ENCODE measurements at places on chromosomes 5 and 9.

DNA sequence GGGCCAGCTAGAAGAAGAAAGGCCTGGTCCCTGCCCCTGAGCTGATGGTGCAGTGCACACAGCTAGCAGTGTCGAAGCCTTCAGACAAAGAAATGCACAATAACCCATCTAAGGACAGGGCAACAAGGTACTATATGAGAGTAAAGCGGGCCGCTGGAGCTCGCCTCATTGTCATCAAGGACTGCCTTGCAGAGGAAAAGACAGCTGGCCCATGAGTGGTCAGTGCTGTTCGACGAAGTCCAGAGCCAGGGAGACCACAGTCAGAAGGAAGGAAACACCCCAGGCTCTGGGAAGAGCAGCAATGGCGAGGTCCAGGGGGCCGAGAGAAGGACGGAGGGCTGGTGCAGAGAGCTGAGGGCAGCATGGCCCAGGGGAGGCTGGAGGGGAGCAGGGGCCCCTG is 17.3 kb downstream of the ATPSCKMT start:
- no peak for DNase-seq

DNA sequence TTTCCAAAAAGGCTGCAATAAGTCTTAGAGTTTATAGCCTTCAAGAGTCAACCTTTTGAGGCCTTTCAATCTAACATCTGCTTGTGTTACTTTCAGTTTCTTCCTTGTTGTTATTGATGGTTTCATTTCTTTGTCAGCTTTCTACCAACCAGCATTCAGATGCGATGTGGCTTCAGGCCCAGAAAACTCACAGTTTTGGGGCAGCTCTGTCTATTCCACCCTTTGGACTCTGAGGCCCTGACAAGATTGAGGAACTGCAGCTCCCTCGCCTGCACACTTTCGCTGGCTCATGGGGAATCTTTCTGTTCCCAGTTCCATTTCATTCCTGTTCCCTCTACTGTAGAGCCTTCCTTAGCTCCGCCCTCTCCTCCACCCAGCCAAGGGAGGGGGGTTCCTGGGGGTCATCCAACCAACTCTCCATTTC is 13.3 kb upstream of the WHRN start:
- no peak for DNase-seq

- DNase-seq: no peak
Observed at GRCh38 chr5:144318011-144318410, 147.3 kb downstream of the KCTD16 start.

DNA sequence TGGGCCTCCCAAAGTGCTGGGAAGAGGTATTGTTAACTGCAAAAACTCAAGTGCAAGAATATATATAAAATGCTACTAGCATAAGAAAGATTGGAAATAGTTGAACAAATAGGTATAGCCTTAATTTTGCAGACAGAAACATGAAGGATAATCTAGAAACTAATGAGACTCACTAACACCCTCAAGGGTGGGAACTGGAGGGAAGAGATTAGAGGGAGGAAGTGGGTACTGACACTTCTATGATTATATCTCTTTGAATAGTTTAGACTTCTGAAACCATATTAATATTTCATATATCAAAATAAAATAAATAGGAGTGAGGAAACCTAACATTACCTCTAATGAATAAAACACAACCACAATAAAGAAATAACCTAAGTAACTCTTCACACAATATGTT is 23.0 kb downstream of the AUH start:
- no peak for DNase-seq

DNA sequence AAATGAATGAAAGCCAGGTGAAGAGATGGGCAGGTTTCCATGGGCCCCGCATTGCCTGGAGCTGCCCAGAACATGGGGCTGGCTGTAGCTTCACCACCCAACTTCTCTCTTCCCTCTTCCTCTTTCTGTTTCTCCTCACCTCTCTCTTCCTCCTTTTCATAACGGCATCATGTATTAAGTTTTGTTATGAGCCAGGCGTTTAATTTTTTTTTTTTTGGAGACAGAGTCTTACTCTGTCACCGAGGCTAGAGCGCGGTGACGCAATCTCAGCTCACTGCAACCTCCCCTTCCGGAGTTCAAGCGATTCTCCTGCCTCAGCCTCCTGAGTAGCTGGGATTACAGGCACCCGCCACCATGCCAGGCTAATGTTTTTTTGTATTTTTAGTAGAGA is 13.0 kb upstream of the SPINK4 start:
- DNase-seq: no peak

- DNase-seq: no peak
Observed at GRCh38 chr5:10762776-10763500, 1.9 kb upstream of the DAP start.

DNA sequence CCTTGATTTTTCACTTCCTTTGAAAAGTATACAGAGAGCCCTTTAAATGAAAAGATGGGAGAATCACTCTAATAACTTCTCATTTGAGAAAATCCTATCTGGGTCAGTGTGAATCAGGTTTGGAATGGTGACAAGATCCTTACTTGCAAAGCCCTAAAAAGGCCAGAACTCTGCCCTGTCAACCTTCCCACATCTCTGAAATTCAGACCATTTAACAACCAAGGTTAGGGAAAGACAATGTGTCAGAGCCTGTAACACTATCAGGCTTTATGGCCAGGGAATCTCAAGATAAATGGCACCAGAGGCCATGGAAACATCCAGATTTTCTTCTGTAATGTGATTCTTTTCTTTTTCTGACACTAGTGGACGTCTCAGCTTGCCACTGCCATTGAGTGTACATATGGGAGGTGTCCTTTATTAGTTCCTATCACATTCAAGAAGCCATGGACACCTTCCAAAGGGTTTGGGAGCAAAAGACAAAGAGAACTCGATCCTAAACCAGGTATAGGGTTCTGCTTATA is 165.7 kb upstream of the GPR151 start:
- no peak for DNase-seq

DNA sequence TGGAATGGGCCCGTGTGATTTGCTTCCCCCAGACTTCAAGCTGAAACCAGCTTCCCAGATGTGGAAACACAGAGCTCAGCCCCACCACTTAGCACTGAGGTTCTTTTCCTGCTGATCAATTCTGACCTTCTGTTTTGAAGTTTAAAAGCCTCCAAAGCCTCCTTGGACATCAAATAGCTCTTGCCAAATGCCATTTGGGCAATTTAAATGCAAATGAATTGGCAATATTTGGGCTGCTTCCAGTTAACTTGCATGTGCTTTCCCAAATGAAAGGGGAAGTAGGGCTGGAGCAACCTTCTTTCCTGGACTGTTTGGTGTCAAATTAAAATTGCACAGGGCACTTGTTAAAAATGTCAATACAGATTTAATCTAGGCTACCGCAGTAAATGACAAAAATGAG is 710.5 kb downstream of the TLR4 start:
- no peak for DNase-seq

DNA sequence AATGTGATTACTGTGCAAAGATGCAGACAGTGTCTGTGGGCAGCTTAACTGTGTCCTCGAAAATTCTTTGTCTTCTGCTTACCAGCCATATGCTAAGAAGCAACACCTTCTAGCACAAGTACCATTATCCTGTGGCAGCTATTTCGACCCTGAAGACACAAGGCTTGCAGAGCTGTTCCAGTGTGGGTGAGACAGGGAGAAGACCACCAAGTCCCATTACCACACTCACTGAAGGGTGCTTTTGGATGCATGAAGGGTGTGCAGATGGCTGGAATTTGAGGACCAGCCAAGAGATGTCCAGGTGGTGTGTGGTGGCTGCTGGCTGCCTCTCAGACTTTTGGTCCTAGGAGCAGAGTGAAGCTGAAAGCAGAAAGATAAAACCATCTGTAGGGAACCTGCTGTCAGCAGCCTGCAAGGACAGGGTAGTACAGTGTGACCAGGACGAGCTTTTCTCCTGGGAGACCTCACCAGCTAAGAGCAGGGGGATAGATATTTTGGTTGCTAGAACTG is 161.8 kb downstream of the ICE1 start:
- DNase-seq: no peak

- DNase-seq: no peak
Observed at GRCh38 chr9:113154471-113154870, 3.7 kb downstream of the SLC31A2 start.

GRCh38 chr5:8349855-8350254 is 480.9 kb downstream of the MTRR start:
- no peak for DNase-seq

- DNase-seq: no peak
Observed at GRCh38 chr9:136655536-136656182, 7.1 kb upstream of the EGFL7 start.

DNA sequence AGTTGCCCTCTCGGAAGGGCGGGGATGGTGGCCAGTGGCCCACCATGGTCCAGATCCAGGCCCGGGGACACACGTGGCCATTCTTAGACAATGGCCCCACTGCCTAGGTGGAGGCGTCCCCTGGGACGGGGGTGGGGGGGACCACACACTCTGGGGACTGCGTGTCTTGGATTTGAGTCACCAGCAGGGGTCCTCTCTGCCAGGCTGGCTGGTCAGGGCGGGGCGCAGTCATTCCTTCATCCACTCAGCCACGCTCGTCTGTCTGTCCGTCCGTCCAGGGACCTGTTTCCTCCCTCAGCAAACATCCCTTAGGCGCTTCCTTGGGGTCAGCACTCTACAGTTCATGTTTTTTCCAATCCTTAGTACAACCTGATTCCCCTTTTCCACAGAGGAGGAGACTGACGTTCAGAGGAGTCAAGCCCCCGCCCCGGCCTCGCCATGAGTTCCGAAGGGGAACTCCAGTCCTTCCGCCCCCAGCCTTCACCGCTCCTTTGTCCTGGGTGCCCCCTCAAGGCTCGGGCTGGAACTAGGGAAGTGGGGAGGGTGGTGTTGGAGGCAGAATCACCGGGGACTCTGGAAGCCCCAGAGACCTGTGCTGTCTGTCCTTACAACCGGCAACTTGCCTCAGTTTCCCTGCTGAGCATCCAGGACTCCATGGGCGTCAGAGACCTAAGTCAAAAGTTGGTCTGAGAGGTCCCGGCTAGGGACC is 276.6 kb upstream of the MVB12B start:
- no peak for DNase-seq

GRCh38 chr5:81016116-81016515 is 56.0 kb downstream of the RASGRF2 start:
- no peak for DNase-seq

DNA sequence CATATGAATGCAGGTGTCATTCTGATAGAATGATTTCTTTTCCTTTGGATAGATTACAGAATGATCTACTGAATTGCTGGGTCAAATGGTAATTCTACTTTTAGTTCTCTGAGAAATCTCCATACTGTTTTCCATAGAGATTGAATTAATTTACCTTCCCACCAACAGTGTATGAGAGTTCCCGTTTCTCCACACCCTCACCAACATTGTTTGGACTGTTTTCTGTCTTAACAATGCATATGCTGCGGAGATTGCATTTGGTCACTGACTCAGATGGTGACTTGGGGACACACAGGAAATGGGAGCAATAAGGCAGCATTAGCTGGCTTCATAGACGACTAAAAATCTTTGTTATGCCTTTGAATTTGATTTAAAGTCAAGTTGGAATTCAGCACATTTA is 95.9 kb downstream of the CDH6 start:
- DNase-seq: no peak

- DNase-seq: peak; percentile 7
Observed at GRCh38 chr5:109649318-109649717, 40.4 kb upstream of the MAN2A1 start.

DNA sequence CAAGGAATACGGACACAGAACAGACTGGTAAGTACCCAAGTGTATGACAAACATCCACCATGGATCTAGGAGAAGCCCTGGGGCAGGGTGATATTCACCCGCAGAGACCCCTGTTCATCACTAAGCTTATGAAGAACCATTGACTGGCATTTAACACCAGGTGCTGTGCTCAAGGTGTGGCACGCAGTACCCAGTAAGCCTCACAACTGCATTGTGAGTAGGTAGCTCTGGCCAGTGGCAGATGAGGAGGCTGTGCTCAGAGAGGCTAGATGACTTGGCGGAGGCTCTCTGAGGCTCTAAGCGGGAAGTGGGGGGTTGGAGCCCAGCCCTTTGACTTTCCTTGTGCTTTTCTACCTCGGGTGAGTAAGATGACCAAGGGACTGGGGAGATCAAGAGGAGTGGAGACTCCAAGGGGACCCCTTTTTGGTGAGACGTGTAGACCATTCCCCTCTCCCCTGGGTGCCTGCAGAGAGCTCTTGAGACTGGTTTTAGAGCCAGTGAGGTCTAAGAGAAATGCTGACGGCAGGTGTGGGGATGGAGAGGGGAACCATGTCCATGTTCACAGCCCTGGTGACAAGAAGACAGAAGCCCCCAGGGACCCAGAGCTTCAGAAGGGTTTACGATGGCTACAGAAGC is 70.8 kb downstream of the IL6ST start:
- DNase-seq: no peak

DNA sequence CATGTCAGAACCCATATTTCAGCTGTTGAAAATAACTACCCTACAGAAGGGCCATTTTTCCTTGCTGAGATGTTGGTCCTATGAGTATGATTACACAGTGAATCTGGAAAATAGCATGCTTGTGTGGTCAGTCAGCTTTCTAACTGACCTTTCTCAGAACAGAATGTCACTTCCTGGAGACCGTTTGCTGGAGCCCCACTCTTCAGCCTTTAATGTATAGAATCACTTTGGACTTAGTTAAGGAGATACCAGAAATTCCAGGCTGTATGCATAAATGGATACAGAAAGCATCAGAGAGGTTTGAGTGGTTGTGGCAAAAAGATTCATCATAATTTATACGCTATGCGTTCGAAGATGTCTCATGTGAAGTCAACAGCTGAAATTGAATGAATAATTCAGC is 488.1 kb downstream of the EBF1 start:
- no peak for DNase-seq

GRCh38 chr9:785997-786396 is 55.5 kb upstream of the DMRT1 start:
- DNase-seq: no peak

DNA sequence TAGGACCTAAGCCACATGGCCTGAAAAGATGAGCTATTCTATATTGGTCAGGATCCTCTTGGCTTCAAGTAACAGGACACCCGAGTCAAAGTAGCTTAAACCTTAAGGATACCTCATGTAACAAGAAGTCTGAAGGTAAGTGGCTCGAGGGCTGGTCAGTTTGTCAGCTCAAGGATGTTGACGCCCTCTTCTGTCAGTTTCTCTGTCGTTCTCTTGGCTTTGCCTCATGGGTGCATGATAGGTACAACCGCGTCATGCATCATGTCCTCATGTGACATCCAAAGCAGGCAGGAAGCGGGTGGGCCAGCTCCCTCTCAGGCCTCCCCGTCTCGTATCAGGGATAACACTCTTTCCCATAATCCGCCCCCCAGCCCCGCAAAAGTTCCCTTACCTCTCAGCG is 22.1 kb upstream of the TCERG1 start:
- DNase-seq: no peak
